ENCODE measurements at places on chromosomes 12 and 14. TPM values are rescaled to one million over a fixed set of nuclear protein-coding genes. Genes with fewer than 3 reads are reported as not detected.

DNA sequence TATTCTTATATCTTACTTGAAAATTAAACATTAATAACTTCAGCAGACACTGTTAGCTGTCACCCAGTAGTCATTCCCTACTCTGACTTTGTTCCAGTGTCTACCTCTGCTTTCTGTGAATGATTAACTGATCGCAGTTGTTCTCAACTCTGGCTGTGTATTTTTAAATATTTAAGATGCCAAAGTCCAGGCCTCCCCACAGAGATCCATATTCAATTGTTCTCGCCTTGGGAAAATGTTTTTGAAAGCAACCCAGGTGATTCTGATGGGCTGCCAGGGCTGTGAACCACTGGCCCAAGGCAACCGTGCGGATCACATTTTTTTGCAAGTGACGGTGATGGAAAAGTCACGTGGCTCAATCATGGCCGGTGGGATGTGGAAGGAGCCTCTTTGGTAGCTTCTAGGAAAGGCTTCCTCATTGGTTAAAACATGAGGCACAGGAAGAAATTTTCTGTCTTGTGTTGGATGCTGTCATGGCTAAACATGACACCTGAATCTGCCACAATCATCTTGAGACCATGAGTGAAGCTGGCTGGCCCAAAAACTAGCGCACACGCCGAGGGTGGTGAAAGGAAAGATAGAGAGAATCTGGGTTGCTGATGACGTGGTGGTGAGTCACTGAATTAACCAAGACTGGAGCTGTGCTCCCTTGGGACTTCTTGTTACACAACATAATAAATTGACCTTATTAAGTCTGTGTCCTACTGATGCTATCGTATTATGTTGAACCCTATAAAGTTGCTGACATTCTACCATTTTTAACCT, 37.2 kb downstream of the RDH12 start:
- no peak for DNase-seq

The CMKLR1 gene
- not detected for total RNA-seq

DNA sequence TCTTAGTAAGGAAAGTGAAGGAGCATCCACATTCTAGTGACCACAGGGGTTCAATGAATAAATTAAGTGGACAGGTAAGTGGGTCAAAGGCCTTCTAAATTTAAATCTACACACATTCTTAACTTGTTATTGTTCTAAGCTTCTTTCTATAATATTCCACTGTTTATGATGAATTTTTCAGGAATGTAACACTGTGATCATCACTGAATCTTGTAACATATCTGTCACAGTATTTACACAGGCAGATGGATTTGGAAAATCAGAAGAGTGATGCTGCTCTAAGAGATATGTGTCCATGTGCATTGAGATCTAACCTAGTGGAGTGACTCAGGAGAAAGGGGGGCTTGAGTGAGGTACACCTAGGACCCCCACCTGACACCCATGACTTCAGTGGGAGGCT, 115.4 kb upstream of the OVCH1 start:
- no peak for DNase-seq

DNA sequence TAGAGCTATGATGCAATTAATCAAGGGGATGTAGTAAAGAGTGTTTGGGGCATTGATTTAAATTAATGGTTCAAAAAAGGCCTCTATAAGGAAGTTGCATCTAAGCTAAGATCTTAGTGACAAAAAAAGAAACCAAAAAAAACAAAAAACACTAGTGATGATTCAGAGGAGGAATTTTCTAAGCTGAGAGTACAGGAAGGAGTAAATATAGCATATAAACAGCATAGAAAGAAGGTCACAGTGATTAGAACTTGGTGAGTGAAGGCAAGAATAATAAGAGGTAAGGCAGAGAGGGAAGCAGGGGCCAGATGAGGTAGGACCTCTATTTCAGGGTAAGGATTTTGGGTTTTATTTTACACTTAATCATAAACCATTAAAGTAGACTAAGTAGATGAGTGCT, 48.0 kb upstream of the PDZRN4 start:
- DNase-seq, result peak; percentile 28

GRCh38 chr14:71141701-71142374, 234.6 kb downstream of the PCNX1 start:
- no peak for DNase-seq

The FKBP4 gene
- total RNA-seq, result 74.1 TPM

DNA sequence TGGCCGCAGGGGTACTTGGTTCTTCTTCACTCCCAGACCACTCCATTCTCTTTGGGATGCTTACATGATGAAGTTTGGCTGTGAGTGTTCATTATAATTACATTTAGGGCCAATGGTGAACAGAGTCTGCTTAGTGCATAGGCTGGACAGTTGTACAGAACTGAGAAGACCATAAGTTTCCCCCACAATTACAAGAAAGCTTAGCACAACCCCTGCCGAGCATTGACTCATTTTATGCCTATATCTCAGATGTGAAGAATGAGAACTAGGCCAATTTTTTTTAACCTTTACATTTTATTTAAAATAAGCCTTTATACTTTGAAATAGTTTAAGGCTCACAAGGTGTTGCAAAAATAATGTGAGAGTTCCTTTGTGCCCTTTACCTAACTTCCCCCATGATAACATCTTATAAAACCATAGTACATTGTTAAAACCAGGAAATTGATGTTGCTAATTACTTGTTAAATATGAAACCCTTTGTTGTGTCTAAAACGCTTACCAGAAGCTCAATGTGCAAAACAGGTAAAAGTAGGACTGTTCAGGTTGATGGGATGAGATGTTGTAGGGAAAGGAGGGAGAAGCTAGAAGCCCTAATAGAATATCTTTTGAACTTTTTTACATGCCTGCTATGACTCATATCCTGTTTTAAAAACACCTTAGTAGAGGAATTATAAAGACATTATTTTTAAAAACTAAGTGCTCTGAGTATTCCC, 47.2 kb downstream of the ALDH1L2 start:
- DNase-seq, result peak; percentile 14

GRCh38 chr12:92821142-92821541, 108.0 kb downstream of the EEA1 start:
- peak; percentile 43 for DNase-seq

DNA sequence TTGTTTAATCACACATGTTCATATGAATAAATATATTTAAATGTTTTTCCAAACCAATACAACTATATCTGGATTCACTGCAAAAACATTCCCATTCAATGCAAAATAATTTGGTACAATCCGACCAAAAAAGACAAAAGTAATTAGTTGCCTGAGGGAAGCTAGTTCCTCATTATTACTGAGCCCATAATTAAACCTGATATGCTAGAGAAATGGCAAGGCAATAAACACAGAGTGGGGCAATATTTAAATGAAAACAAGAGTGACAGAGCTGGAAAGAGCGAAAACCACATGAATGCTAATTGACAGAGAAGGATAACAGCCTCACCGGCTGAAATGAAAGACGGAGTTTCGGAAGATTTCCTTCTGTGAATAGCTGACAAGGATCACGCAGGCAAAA, 82.6 kb downstream of the TMCC3 start:
- DNase-seq, result no peak

The RNASE3 gene
- not detected for total RNA-seq

The ADAM20 gene
- 0.44 TPM for total RNA-seq

The MGP gene
- 284 TPM for total RNA-seq
